ENCODE measurements at places on chromosomes 5 and 9.

DNA sequence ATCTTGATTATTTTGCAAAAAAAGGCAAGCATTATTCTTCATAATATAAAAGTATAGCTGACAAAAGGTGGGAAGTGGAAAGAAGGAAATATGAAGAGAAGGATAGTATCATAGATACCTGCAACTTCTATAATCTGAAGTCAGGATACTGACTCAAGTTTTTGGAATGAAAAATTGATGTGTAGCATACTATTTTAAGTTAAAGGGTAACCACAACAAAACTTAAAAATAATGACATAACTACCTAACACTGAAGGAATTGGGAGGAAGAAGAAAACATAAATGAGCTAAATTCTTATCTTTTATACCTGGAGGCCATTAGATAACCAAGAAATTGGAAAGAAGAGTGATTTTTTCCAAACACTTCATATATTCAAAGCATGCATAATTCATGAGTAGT lies 51.8 kb upstream of the TLE1 start:
- no peak for DNase-seq

DNA sequence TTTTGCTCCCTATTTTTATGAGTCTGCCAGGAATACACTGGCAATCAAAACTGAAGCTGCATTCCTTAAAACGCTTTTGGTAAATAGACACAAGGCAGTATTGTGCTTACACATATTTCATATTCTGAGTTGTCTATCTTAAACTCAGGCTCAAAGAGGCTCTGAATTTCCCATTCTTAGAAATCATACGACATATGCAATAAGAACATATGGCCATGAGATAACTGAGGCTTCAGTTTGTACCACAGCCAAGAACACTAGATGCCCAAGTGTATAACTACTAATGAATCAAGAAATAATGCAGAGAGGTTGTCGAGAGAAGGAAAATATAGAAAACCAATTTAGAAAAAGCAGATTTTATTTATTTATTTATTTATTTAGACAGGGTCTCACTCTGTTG lies 357.4 kb downstream of the NDUFS4 start:
- DNase-seq = no peak

DNA sequence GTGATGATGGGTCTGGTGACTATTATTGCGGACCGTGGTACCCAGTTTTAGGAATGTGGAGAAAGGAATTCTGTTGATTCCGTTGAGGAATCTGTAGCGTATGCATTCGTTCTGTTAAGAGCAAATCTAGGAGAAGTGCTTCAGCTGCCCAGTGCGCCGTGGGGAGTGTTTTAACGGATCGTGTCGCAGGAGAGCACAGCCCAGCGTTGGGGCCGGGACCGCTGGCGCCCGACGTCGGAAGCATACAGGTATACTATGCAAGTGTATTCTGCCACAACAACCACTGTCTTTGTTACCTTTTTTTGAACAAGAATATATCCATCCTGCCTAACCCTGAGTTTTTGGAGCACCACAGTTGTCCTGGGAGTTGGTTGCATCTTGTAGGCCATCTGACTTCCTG lies 42.7 kb downstream of the TENT4A start:
- DNase-seq = no peak

DNA sequence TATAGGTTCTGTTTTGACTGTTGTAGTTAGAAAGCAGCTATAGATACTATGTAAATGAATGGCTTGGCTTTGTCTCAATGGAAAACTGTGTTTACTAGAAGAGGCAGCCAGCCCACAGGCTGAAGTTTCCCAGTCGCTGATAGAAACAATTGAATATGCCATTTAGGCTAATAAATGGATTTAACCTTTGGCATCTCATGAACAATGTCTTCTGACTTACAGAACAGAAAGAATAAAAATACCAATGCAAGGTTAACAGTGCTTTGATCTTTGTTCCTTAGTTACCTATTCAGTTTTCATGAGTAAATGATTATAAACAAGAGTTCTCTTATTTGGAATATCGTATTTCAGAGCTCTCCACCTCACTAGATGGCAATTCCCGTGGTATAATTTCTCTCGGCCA lies 120.6 kb downstream of the PAM start:
- DNase-seq = no peak

- DNase-seq = peak; percentile 43
Observed at GRCh38 chr9:134286471-134287245, 39.6 kb upstream of the RXRA start.

- no peak for DNase-seq
Observed at GRCh38 chr5:3619579-3619978, 23.9 kb downstream of the IRX1 start.

- no peak for DNase-seq
Observed at GRCh38 chr9:82939451-82939850, 123.5 kb downstream of the RASEF start.

- no peak for DNase-seq
Observed at GRCh38 chr9:419571-420171, 205.0 kb downstream of the DOCK8 start.

GRCh38 chr9:96667363-96667728 lies 12.2 kb upstream of the PRXL2C start:
- no peak for DNase-seq

DNA sequence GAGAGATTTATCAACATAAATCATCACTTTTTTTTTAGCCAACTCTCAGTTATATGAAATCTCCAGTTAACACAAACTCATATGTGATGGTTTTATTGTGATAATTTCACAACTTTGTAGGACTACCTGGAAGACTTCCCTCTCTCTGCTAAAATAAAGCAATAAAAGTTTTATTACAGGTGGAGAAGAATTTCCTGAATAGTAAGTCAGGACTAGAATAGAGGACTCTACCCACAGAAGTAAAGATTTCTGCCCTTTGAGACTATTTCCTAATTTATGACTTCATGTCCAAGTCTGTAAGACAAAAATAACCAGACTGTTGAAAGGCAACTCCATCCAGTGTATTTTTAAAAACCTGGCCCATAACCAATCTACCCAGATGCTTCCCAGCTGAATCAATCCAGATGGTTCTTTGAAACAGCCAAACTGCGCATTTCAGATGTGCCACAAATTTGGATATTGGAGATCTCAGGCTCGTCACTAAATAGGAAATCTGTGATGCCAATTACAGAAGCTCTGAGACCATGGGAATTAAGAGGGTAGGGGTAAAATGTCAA lies 234.0 kb upstream of the NMUR2 start:
- no peak for DNase-seq

DNA sequence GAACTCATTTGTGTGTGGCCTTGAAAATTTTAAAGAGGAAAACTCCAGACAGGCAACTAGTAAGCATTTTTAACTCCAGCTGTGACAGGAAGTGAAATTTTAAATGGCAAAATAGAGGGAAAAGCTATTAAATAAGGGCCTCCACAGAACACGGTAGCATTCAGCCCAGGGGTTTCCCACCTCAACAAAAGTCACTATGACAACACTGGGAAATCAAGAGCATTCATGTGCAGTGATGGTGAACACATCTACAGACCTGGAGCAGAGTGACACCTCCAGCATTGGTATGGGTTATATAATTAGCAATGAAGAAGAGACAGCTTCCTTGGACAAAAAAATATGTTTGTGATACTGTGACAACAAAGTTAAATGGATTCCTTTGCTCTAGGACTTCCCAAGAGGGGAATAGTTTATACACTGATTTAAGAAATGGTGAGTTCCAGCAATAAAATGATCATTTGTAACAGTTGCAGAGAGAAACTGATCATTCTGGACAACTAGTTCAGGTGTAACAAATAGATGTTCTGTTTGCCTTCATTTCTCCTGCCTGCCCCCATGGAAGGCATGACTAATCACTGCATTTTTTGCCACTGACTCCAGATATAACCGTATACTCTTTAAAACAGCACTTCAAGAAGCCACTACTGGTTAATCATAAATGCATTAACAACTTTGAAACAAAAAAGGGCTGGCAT lies 93.3 kb upstream of the SLC44A1 start:
- DNase-seq = no peak

GRCh38 chr5:18091142-18091541 lies 456.9 kb downstream of the TAF11L14 start:
- DNase-seq = peak; percentile 63

GRCh38 chr9:77985996-77986395 lies 45.6 kb downstream of the GNAQ start:
- no peak for DNase-seq
